C1 segment of cervical spinal cord (tissue), 14 donors: ENCODE measurements at places on chromosomes 1 and 21.

GRCh38 chr1:192579010-192579738, 3.6 kb downstream of the RGS1 start:
- DNase-seq: no peak

DNA sequence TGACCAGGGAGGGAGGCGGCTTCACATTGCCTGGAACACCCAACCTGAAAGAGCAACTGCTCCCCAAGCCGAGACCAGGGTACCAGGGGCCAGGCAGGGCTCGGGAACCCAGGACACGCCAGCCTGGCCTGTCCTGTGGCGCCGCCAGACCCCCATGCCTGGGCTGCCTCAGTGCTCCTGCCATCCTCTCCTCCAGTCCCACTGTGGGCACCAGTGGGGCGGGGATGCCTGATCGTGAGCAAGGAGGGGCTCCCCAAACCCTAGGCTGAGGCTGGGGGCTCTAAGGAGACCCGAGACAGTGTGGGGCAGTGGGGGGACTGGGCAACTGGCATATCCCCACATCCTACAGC, 45.1 kb downstream of the WNT9A start:
- DNase-seq: no peak

DNA sequence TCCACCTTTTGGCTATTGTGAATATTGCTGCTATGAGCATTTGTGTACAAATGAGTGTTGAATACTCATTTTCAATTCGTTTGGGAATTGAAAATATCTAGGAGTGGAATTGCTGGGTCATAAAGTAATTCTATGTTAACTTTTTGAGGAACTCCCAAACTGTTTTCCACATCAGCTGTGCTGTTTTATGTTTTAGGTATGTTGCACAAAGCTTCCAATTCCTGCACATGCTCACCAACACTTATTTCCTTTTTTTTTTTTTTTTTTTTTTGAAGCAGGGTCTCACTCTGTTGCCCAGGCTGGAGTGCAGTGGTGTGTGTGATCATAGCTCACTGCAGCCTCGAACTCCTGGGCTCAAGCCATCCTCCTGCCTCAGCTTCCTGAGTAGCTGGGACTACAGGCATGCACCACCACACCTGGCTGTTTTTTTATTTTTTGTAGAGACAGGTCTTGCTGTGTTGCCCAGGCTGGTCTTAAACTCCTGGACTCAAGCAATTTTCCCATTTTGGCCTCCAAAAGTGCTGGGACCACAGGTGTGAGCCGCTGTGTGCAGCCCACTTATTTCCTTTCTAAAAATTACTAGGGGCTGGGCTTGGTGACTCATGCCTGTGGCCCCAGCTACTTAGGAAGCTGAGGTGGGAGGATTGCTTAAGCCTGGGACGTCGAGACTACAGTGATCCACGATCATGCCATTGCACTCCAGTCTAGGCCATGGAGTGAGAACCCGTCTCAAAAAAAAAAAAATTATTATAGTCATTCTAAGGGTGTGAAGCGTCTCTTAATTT, 33.4 kb downstream of the TMCC2 start:
- DNase-seq: no peak

DNA sequence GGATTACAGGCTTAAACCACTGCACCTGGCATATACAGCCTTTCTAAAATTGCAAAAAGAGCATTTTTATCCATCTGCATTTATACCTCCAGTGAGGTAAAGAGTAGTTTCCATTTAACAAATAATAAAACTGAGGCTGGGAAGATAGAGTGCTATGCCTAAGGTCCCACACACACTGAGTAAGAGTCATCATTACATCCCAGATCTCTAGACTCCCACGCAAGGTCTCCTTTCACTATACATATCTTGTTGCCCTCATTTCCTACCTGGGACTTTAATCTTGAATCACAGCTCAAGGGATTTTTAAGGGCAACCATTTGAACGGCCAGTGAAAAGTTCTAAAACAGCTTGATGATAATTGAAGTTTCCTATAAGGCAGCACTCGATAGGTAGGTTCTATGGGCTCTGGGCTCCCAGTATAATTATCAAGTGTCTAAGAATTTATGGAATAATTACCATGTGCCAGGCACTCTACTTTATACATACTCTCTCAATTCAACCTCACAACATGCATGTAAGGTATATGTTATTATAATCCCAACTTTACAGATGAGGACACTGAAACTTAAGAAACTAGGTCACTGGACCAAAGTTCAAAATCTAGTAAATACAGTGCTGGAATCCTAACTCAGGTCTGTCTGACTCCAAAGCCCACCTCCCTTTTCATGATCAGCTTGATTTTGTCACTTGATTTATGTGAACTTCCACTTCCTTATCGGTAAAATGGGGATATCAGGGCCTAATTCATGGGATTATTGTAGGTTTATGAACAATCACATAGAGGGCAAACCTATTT, 23.3 kb upstream of the EPS15 start:
- DNase-seq: no peak

DNA sequence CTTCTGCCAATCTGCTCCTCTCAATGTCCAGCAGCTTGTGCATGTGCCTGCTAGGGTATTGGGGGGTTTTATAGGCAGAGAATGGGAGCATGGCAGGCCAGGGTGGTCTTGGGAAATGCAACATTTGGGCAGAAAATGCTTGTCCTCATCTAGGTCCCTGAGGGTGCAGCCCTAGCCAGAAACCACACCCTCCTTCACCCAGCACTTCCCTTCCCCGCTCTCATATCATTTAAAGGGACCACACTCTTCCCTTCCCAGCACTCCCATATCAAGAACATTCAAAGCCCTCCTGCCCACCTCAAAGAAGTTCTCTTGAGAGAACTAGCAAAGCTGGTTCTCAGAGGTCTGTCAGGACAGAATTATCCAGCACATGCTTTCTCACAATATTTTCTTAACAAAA, 62.1 kb downstream of the HSD3B1 start:
- DNase-seq: no peak
